Caudate nucleus (tissue), 63 donors: ENCODE measurements at places on chromosomes 16 and 17.

- DNase-seq: no peak
Measured at GRCh38 chr16:19524616-19525384, 1.1 kb downstream of the CCP110 start.

GRCh38 chr17:82051776-82052637 lies at the start of the genes GPS1 and RFNG:
Gene GPS1, plus strand, starts transcription at chr17:82051898. Its CDS starts 34 bp downstream, at chr17:82051932.
Gene RFNG, minus strand, starts transcription at chr17:82051811. Its CDS starts 45 bp downstream, at chr17:82051766.
- peak; percentile 42 for DNase-seq

DNA sequence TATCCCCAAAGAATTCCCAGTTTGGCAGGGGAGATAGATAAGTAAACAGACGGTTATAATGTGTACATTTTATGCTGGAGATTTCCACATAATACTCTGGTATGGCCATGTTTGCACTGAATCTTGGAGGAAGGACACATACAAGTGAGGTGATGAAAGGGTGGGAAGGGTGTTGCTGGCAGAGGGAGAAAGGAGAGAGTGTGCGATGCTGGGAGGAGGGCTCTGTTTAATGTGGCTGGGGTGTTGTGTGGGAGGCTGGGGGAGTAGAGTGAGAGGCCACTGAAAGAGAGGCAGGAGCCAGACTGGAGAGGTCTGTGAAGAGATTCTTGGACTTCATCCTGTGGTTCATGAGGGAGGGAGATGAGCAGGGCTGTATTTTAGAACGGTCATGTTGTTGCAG lies 87.6 kb downstream of the SPACA3 start:
- DNase-seq: no peak

GRCh38 chr16:59878479-59878878 lies 1144.4 kb upstream of the GOT2 start:
- no peak for DNase-seq

- DNase-seq: no peak
Measured at GRCh38 chr17:281365-281999, 71.1 kb downstream of the RPH3AL start.

- DNase-seq: no peak
Measured at GRCh38 chr17:37848690-37849616, 75.3 kb upstream of the TBC1D3K start.

DNA sequence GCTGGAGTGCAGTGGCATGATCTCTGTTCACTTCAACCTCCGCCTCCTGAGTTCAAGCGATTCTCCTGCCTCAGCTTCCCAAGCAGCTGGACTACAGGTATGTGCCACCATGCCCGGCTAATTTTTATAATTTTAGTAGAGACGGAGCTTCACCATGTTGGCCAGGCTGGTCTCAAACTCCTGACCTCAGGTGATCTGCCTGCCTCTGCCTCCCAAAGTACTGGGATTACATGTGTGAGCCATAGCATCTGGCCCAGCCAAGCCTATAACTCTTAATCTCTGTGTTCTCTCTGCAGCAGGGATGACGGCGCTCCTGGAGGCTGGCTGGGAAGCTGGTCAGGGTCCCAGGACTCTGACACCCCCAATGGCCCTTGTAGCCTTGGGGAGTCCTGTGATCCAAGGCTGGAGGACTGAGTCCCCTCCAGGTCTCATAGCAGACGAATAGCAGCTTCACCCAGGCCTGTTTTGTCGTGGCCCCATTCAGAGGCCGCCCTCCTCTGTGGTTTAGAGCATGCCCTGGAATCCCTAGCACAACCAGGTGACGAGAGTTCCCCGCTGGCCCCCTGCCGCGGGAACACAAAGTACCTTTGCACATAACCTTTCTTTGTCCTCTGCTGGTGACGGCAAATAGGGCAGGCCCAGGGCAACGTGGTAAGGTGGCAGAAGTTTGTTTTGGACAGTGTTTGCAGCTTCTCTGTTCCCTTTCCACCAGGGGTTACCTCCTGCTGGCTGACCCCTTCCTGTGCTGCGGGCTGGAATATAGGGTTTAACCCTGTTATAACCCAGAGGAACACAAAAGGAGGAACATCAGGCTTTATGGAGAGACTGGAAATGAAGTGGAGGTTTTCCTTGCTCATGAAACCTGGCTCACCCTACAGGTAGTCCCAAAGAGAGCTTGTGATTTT lies 43.0 kb upstream of the TOB1 start:
- DNase-seq: no peak

GRCh38 chr16:31265329-31266245 lies 5.8 kb downstream of the ITGAM start:
- DNase-seq: no peak

DNA sequence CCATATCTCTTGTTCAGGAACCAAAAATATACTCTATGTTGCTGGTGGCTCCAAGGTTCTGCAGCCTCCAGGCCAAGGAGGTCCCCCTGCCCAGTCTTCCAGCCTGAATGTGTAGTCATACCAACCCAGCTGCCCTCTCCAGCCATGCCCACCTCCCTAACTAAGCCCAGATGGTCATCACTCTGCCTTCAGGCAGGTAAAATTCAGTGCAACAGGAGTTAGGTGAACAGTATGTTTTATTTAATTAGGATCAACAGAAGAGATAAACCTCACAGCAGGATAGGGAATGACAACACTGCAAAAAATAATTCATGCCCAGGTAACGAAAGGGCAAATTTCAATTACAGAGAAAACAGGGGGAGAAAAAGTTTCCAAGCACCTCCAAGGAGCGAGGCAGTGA lies 9.1 kb downstream of the ZNF423 start:
- DNase-seq: no peak

GRCh38 chr17:72338847-72339790 lies 218.3 kb downstream of the SOX9 start:
- DNase-seq: no peak

GRCh38 chr17:27390540-27390939 lies 65.7 kb upstream of the KSR1 start:
- DNase-seq: no peak

GRCh38 chr16:11418506-11418905 lies 73.2 kb downstream of the RMI2 start:
- no peak for DNase-seq

GRCh38 chr17:9271989-9272388 lies 250.7 kb downstream of the NTN1 start:
- DNase-seq: peak; percentile 76

- no peak for DNase-seq
Measured at GRCh38 chr17:78257810-78258322, 26.4 kb downstream of the TMEM235 start.

DNA sequence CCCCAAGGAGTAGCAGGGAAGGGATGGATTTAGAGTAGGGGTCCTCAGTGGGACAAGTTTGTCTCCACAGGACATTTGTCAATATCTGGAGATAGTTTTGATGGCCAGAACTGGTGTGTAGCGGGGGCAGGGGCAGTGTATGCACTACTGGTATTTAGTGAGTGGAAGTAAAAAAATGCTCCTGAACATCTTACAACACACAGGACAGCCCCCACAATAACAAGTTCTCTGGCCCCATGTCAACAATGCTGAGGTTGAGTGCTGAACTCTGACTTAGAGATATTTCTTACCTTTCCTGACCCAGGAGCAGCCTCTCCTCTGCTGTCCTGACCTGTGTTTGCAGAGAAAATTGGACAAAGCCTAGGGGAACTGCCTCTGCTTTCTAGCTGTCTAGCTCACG lies 365.8 kb downstream of the HAPSTR1 start:
- no peak for DNase-seq

GRCh38 chr17:77429369-77429968 lies 288.7 kb downstream of the SEC14L1 start:
- no peak for DNase-seq

DNA sequence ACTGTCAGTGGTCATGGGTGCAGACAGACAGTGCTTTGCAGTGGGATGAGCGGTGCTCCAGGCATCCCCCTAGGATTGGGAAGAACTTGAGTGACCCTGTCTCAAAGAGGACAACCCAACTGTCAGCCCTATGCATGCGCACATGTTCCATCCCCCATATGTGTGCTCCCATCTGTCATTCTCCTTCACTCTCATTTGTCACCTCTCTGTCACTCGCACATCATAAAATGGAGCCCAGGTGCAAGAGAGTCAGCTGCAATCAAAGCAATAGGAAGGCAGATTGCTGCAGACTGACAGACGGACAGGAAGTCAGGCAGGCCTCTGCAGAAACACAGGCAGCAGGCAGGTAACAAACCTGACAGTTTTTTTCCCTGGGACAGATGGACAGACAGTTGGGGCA lies 101.8 kb upstream of the CCL1 start:
- DNase-seq: no peak

DNA sequence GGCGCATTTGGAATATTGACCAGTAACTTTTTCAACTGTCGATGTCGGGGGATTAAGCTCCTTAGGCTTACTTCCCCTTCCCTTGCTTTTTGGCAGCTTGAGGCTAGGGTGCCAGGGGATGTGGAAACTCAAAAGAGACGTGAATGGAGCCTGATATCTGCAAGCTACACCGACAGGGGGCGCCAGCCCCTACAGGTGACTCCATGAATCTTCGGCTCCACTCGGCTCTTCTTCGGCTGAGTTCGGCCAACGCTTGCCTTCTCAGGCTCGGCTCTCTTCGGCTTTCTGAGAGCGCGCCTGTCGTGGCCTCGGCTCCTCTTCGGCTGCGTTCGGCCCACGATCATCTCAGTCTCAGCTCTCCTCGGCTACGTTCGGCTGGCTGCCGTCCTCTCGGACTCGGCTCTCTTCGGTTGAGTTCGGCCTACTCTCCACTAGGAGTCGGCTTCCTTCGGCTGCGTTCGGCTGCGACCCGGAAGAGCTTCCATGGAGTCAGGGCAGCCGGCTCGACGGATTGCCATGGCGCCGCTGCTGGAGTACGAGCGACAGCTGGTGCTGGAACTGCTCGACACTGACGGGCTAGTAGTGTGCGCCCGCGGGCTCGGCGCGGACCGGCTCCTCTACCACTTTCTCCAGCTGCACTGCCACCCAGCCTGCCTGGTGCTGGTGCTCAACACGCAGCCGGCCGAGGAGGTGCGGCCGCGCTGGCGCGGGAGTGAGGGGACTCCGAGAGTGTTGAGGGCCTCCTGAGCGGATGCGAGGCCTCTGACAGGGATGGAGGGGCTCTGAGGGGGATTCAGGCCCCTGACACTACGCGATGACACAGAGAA lies at the start of gene ERCC4:
ERCC4 (plus strand) TSS at position 472 of the 827 bp plus-strand sequence; CDS start at position 484, 12 bp downstream.
- DNase-seq: peak; percentile 100

DNA sequence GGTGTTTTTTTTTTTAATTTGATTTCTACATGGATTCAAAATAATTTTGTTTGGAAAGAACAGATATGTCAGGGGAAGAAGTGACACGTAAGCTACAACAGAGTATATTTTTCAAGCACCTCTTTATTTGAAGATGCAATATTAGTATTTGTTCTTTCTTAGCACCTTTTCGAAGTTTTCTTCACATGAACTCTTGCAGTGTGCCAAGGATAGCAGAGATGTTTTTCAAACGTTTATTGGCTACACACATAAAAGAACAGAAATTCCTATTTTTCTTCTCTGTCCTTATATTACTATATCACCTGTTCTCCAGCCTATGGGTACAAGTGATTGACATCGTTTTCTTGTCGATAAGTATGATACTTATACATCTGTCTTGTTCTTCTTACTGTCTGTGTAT lies 192.7 kb upstream of the TBX2 start:
- no peak for DNase-seq

- DNase-seq: no peak
Measured at GRCh38 chr17:64145375-64145750, 15.4 kb upstream of the ERN1 start.

DNA sequence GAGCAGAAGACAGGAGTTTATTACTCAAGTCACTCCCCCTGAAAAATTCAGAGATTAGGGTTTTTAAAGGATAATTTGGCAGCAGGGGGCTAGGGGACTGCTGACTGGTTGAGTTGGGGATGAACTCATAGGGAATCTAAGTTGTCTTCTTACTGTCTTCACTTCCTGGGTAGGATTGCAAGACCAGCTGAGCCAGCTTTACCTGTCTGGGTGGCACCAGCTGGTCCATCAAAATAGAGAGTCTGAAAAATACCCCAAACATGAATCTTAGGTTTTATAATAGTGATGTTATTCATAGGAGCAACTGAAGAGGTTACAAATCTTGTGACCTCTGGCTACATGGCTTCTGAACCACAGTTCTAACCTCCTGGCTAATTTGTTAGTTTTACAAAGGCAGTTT lies 157.9 kb downstream of the PPM1E start:
- DNase-seq: no peak
